ENCODE measurements at places on chromosomes 5 and 9.

GRCh38 chr9:2984491-2984890, 140.6 kb upstream of the PUM3 start:
- DNase-seq, result no peak

- no peak for DNase-seq
These were observed 253.3 kb downstream of the CTNND2 start for GRCh38 chr5:11650936-11651335.

- DNase-seq, result no peak
These were observed 42.5 kb downstream of the ALG2 start for GRCh38 chr9:99178912-99179872.

DNA sequence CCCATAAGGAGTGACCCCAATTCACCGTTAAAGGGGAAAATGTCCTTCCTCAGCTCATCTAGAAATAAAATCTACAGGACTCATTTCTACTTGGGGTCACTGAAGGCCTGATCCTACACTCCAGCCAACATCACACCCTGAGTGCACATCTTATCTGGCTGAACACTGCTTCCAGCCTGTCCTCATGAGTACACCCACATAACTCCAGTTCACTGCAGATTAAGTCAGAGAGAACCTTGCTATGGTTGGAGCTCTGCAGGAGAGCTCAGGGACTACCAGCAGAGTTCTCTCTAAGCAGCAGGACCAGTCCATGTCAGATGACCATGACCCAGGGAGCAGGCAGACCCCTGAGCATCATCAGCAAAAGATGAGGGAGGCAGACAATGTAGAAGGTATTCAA, 126.9 kb upstream of the MAP3K1 start:
- no peak for DNase-seq

DNA sequence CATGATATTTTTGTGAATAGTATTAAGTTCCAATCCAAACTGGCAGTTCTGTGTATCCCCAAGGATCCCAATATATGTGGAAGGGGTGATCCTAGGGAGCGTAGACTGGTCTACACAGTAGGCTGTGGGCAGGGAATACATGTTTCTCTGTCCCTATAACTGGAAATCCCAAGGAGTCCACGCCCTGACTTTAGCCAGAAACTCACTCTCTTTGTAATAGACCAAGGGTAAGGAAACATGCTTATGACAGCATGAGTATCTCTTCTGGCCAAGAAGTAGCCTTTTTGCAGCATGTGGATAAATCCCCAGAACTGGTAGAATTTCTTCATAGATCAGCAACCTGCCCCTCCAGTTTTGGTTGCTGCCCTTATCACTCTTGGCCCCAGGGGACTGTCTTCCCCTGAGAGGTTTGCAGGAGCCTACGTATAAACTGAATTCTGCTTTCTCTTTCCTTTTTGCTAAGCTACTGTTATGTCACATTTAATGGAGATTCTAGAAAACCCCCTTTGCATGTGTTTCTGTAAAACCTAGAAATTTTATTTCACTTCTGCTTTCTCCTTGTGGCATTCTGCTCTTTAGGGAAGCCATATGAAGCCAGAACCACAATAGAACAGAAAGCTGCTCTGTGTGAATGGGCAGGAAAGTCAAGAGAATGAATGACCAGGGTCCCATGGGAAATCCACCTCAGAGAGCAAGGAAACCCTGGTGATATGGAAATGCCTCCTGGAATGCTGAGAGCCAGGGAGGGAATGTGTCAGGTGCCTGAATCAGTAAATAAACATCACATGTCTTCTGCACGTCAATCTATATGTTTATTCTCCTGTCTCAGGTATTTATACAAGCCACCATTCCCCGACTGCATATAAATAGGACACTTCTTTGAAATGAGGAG, 3.5 kb downstream of the IFNA2 start:
- DNase-seq, result no peak

DNA sequence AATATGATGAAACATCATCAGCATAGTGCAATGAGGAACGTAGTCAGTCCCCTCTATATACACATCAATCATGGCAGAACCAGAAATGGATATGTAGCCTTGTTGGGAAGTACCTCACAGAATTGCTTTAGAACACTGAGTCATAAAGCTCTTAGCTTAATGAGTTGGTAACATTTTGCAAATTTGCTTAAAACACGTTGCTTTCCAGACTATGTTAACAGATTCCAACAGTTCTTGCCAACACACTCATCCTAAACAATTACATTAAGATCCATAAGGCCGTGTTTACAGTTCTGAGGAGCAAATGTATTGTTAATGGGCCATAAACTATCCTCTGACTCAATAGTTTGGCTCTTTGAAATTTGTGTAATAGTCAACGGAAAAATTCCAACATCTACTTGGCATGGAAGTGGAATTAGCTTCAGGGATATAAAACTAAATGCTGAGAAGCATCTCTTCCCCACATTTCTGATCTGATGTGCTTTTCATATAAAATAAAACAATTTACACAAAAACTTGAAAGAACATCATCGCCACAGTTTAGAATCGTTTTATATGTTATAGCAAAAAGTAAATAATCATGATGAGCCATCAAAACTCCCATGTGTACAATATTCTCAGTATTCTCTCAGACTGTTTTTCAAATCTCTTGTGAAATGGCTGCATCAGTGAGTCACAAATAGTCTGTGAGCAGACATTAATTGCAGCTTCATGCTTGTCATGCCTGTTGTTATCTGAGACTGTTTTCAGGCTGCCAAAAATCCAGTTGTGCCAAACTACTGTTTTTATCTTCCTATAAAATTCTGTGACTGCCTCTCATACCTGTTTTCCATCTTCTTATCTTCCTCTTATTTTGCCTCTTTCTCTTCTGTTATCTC, 291.9 kb downstream of the COX7C start:
- DNase-seq, result peak; percentile 54

- DNase-seq, result no peak
These were observed 347.5 kb downstream of the SEMA5A start for GRCh38 chr5:9198394-9198793.

DNA sequence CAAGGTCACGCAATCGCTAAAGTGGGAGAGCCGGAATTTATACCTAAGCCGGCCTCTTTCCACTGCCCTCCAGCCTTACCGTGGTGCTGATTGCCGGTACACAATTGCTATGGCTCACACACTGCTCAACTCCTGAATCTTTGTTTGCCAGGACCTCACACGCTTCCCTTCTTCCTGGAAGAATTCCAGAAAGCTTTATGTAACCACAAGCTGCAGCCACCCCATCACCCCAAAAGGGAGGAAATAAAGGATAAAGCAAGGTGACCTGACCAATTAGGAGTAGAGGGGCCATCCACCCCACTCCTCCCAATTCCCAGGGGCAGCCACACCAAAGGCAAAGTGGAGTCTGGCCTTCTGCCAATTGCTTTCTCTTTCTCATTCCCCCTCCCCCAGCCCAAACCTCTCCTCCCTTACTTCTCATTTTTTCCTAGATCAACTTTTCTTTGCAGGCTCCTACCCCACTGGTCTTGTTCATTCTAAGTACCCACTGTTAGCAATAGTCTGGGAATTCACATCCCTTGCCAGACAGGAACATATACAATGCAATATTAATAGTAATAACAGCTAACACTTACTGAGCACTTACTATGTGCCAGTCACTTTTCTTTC, 18.0 kb upstream of the CDC23 start:
- DNase-seq, result peak; percentile 54

- no peak for DNase-seq
These were observed 5.2 kb downstream of the CEL start for GRCh38 chr9:133067006-133067405.

DNA sequence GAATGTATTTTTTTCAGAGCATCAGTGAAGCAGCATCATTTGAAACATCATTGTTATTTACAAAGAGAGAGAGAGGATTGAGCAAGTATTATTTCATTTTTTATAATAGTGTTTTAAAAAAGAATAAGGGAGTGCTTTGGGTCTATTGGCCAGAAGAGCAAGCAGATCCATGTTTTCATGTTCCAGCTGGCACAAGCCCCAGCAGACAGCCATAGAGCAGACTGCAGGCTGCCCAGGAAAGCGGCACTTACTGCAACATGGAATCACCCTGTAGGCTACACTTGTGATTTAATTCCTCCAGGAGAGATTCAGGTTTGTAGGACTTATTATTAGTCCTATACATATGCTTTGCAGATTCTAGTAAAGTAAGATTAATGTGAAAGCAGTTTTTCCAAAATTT, 407.0 kb upstream of the GRAMD2B start:
- peak; percentile 43 for DNase-seq

DNA sequence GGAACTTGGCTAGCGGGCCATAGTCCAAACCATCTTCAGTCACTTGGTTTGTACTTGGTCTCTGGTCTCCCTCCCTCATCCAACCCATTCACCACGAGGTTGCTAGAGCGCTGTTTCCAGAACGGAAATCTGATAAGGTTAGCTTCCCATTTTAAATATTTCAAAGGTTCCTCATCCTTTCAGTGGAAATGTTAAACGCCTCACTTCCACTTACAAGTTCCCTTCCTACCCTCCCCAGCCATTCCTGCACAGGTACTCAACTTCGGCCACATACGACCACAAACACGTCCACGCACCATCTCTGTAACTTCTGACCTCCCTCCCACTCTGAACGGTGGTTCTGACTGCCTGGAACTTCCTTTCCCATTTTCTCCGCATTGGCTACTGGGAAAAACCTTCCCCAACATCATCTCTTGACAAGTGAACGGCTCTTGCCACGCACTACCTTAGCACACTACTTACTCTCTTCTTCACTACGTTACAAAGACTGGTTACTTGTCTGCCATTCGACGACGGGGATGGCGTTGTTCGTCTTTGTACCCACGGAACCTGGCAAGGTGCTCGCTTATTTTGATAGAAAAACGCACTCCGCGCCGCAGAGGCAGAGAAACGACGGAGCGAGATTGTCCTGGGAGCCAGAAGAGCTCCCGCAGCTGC, 629 bp downstream of the CCNH start:
- peak; percentile 37 for DNase-seq

- DNase-seq, result peak; percentile 66
These were observed 11.3 kb upstream of the LOX start for GRCh38 chr5:122089096-122090013.

DNA sequence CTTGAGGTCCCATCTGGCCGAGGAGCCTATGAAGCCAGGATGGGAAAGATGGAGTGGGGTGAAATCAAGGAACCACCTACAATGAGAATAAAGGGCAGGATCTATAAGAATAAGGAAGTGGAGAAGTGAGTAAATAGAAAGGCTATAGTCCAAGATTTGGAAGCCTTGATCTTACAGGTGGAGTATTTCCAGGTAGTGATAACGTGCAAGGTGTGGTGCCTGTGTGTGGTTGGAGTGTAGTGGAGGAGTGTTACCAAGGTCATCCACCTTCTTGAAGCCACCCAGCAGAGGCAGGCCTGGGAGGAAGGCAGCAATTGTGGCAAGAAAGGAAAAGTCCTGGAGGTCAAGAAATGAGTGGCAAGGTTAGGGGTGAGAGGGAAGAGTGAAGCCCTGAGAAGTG, 72.9 kb downstream of the IQGAP2 start:
- no peak for DNase-seq

DNA sequence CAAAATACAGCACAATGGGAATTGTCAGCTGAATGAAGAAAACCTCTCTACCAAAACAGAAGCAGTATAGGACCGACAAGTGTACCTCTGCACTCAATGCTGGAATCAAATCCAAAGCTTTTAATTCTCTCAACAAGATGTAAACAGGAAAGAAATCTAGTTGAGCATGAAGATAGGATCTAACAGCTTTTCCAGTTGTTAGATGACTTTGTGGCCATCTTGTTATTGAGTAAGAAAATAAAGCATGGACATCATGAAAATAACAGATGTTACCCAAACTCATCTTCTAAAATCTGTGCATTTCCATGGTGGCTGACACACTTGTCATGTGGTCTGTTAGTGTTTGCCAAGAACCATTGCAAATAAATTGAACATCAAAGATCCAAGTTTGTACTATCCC, 34.7 kb downstream of the SREK1 start:
- DNase-seq, result no peak

DNA sequence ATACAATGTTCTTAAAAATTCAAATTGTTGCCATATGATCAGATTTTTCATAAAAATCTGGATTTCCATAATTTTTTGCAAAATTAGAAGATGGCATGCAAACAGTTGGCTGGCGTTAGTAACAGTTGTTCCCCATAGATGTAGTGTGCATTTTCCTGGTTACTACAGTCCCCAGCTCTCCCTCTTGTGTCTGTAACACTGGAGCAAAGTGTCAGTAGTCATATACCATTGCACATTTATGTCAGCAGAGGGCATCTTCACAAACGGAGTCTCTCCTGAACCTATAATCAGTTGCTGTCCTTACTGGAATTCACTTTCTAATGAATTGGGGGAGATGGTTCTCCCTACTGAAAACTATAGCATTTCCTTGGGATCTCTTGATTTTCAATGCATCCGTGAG, 44.7 kb upstream of the DMAC1 start:
- DNase-seq, result no peak

DNA sequence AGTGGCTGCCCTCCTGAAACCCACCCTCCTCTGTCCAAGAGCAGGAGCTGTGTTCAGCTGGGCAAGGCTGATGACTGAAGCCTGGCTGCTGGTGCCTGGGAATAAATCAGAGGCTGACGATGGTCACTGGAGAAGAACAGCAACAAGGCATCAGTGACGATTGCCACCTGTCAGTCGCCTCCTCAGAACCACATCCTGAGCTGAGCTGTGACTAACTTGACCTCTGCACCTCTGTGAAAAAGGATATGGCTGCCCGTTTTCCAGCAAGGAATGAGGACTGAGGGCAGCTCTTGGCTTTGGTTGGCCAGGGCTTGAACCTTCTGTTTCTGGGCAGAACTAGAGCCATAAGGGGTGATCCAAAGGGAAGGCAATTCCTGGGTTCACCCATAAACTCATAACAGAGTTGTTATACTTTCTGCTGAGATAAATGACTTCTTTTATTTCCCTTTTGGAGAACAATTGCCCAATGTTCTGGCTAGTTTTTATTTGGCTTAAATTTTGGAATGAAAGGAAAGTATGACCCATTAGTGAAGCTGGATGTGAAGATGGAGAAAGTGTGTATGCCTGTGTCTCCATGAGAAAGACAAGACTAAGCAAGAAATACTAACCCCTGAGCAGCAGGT, 40.1 kb downstream of the TRIP13 start:
- DNase-seq, result peak; percentile 37

GRCh38 chr5:102713278-102713677, 41.8 kb upstream of the PAM start:
- no peak for DNase-seq

DNA sequence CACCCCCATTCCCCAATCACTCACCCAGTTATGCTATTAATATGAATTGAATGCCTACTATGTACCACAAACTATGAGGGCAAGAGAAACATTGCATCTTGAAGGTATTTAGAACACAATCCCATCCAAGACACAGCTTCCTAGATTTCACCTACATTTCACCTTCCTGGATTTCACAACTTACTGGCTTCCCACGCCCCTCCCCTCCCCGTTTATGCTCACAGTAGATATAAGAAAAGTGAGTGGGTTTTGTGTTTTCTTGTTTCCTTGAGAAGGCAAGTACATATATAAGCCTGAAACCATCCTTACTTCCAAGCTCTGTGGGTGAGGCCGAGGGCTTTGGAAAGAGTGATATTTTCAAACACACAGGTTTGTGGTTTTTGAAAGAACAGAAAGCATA, 465.0 kb downstream of the BNC2 start:
- no peak for DNase-seq

DNA sequence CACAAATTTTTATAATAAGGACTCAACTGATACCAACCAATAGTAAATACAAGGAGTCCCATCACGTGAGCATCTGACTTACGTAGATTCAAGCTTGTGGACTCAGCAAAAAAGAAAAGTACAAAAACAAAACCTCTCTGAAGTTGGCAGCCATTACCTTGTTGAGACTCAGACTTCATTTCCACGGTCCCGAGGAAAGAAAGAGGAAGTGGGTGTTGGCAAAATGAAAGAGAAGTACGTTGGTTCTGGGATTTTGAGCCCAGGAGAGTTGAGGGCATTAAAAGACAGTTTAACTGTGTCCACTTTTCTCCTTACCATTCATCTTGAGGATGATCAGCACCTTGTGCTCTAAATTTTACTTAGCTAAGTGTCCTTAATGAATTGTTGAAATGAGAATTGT, 26.7 kb downstream of the NCBP1 start:
- no peak for DNase-seq
